ENCODE measurements at places on chromosomes 16 and 17. TPM values are rescaled to one million over a fixed set of nuclear protein-coding genes. Genes with fewer than 3 reads are reported as not detected.

Gene KRTAP4-6
- total RNA-seq: not detected

- DNase-seq: no peak
These were observed 18.9 kb downstream of the METTL9 start for GRCh38 chr16:21618281-21618680.

GRCh38 chr16:83356266-83356665 is 451.5 kb upstream of the HSBP1 start:
- DNase-seq: no peak

DNA sequence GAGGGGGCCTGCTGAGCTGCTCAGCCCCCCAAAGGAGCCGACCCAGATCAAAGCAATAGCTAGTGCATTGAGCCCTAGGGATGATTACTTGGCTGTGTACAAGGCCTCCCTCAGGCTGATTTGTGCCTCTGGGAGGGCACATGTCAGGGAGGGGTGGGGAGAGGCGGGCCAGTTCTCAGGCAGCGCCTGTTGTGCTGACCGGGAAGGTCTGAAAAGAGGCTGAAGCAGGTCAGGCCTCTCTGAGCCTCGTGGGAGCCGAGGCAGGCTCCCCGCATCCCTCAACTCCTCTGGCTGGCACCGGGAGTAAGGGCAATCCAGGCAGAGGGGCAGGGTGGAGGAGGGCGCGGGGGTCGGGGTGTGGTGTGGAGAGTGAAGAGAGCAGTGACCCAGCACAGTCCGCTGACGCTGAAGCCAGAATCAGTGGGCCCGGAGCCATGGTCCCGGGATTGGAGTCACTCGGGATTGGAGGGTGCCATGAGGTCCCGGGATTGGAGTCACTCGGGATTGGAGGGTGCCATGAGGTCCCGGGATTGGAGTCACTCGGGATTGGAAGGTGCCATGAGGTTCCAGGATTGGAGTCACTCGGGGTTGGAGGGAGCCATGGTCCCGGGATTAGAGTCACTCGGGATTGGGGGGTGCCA is 3.0 kb downstream of the DCXR start:
- DNase-seq: no peak

Gene TNFRSF13B
- not detected for total RNA-seq

Gene CFAP119
- 15.0 TPM for total RNA-seq

- DNase-seq: no peak
These were observed 166.1 kb downstream of the PRKCA start for GRCh38 chr17:66468241-66469087.

Gene CD300E
- not detected for total RNA-seq

DNA sequence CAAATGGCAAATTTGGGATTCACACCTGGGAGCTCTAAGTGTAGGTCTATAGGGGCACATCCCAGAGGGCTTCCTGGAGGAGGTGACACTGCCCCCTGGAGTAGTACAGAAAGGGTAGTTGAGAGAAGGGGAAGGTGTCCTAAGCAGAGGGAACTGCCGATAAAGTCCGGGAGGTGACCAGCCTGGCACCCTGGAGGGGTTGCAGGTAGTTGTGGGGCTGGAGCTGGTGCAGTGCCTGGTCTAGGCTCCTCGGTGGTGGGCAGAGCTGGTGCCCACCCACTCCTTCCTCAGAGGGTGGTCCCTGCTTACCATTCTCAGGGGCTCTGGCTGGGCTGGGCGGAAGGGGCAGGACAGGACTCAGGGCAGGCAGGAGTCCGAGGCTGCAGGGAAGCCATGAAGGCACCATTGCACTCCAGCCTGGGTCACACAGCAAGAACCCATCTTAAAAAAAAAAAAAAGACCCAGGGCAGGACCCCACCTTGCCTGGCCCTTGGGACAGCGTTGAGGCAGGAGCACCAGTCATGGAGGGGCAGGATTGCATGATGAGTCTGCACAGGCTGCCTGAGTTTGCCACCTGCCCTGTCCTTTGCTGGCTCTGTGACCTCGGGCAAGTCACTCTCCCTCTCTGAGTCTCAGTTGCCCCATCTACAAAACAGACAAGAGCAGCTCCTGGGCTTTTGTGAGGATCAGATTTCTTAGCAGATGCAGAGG is 43.8 kb downstream of the LAT start:
- no peak for DNase-seq

DNA sequence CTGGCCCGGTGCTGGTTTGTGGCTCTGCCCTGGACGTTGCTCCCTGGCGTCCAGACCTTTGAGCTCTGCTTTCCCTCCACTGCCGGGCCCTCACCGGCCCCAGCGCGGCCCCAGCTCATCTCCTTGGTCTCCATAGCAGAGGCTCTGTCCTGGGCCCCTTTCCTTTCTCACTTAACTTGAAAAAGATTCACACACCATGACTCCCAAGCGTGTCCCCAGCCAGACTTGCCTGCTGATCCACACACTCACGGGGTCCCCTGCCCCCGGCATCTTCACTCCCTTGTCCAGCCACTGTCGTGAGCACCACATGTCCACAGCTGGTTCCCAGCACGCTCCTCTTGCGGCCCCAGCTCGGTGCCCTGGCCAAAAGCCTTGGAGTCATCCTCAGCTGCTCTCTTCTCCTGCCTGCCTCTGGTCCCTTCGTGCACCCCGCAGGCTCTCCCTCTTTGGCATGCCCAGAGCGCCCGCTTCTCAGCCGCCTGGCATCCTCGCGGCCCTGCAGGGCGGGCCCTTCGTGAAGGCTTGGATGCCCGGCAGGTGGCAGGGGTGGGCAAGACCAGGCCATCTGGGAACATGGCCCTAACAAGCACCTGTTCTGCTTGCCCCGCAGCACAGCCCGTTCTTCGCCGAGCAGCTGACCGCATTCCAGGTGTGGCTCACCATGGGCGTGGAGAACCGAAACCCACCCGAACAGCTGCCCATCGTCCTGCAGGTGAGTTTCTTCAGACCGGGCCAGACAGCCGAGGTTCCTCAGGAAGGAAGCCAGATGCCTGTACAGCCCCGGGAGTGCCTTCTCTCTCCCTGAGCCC is 145.6 kb upstream of the CHMP6 start:
- no peak for DNase-seq

Gene ABCC11
- 0.07 TPM for total RNA-seq

- no peak for DNase-seq
These were observed 74.1 kb downstream of the ASIC2 start for GRCh38 chr17:33218698-33219601.

Gene SLC16A11
- total RNA-seq: 3.9 TPM

GRCh38 chr17:75468291-75468754 is 11.9 kb downstream of the TMEM94 start:
- DNase-seq: no peak

Gene TBC1D28
- not detected for total RNA-seq

DNA sequence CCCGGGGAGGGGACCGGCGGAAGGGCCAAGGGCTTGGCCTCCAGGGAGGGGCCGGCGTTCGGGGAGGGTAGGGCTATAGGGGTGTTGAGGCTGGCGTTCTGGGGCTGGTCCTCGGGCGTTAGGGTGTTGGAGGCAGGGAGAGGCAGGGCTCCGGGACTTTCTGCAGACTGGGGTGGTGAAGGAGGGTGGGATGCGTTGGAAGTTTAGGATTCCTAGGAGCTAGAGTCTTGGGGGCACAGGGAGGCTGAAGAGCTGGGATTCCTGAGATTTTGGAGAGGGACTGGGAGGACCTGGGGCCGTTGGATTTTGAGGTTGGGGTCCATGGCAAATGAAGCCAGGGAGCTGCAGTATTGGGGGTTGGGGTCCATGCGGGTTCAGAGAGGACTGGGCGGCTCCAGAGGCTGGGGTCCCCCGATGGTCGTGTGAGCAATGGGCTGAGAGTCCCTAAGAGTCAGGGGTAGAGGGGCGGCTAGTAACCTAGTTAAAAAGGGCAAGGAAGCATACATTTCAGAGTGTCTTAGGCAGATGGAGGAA is 740 bp downstream of the NFATC2IP start:
- DNase-seq: no peak

- no peak for DNase-seq
These were observed at the start of gene OR1F1 for GRCh38 chr16:3187798-3188674. Gene OR1F1, plus strand, starts transcription at chr16:3188204.

DNA sequence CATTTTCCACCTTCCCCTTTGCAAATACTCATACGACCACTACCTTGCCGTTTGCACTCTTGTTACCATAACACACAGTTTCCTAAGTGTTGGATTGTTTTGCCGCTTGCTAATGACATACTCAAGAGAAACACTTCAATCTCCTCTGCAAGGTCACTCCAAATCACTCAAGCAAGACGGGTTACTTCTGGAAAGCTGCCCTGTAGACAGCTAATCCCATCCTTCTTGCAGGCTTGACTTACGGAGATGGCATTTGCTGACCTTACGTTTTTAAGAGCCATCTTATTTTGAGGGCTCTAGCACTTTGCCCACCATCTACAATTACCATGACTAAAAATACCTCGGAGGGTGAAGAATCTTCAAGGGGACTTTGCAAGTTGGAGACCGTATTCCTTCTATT is 46.2 kb downstream of the MYH3 start:
- no peak for DNase-seq

- no peak for DNase-seq
These were observed 153.7 kb upstream of the KCNJ18 start for GRCh38 chr17:21538615-21539014.

Gene MT1F
- total RNA-seq: 5.9 TPM

Data from type B pancreatic cell (in vitro differentiated cells).